ENCODE measurements at places on chromosomes 11 and 22.

- no peak for DNase-seq
Measured at GRCh38 chr22:25883482-25884033, 141.6 kb downstream of the MYO18B start.

- DNase-seq = no peak
Measured at GRCh38 chr11:70085815-70086769, 8.0 kb downstream of the ANO1 start.

- no peak for DNase-seq
Measured at GRCh38 chr22:29480512-29481264, 670 bp downstream of the NEFH start.

GRCh38 chr11:37107831-37108230 is 509.8 kb upstream of the RAG2 start:
- DNase-seq = no peak

- no peak for DNase-seq
Measured at GRCh38 chr22:19397734-19398104, 33.8 kb downstream of the HIRA start.

Data from esophagus squamous epithelium (tissue), 5 donors.